ENCODE measurements at places on chromosomes 4 and X.

DNA sequence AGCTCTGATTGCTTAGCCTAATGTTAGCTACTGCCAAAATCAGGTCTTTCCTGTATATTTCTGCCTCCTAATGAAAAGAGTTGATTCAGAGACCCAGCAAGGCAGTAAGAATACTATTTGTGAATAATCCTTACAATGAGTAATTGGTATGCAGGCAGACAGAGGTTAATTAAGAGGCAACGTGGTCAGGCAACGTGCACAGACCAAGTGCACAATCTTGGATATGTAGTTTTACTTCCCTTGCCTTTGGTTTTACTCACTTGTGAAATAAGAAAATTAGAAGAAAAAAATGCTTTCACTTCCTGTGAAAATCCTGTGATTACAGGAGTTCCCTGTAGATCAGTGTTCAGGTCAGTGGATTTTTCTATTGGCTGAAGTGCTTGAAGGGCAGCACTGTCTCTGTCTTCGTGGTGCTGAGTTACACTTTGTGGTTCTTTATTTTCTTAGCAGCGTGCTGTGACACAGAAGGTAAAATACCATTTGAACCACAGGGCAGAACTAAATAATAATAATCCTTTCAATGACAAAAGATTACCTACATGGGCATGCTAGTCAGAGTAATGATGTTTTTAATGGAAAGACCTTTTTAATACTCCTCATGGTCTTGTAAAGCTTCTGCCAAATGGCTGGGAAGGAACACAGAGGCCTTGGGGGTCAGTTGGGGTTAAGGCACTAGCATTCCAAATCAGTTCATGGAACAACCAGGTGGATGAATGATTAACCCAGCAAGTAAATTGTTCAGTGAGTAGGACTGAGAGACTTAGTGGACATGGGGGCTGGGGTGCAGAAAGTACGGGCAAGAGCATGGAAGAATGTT, 430.9 kb downstream of the MAPK10 start:
- DNase-seq: no peak

GRCh38 chr4:122898370-122899150, 23.8 kb downstream of the NUDT6 start:
- no peak for DNase-seq

DNA sequence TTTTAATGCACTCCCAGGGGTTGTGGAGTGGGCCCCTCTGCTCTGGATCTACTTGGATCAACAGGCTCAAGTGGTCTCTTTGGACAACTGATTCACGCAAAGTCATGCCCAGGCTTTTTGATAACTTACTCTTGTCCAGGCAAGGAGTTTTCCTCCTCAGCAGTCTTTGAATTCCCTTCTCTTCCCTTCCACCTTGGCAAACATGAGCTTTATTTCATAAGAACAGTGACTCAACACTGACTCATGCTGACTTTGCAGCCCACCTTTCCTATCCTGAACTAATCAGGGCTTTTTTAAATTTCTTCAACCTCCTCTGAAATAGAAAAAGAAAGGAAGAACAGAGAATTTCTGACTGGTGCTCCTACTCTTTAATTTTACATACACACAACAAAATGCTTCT, 132.1 kb upstream of the LDB2 start:
- DNase-seq: no peak

DNA sequence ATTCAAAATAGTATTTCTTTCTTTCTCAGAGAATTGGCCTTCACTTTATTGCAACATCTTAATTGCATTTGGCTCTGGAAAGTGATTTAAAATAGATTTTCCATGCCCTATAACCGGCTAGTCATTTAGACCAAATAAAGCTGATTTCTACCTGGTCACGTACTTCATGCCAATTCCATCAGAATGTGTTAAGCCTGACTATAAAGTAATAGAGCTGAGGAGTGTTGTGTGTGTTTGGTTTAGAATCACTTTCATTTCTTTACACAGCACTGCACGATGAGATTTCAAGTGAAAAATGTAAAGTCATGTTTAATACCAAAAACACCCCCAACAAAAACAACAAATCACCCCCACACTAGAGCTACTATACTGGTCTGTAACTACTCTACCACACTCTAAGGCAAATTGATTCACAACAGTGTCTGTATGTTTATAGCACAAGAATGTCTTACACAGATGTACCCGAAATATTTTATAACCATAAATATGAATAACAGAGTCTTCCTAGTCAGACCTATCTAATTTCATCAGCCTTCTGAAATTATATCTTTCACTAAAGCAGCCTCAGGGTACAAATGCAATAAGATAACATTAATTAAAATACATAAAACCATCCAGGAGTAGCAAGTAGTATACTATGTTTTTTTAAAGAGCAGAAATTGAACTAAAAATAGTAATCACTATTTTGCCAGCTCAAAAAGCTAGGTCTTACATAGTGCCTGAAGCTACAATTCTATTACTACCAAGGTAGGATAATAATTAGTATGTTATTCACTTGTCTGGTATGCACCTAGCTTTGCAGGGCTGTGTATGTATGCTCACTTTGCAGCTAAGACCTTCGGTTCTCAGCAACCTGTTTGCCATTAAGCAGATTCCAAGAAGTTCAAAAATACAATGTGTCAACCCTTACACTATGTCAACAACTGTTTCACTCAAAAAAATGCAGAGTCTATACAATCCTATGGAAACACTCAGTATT, 28.4 kb downstream of the APBB2 start:
- no peak for DNase-seq

DNA sequence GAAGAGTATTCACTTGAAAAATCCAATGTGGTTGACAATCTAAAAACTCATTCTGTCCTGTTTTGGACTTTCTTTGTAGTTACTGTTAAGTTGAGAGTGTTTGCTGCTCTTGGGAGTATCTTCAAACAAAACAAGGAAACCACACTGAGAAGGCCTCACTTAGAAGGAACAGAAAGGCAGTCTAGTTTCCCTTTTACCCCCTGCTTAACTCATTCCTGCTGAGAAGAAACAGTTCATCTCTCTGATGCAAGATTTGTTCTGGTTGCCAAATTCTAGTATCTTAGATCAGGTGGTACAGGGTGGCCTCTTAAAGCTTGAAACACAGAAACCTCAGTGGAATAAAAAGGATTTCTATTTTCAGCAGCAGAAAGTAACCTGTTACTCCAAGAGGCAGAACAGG, 41.4 kb downstream of the GUCY2F start:
- DNase-seq: no peak

- DNase-seq: no peak
Observed at GRCh38 chrX:25026576-25026975, 10.8 kb upstream of the ARX start.

GRCh38 chr4:41957634-41958033, 22.4 kb downstream of the TMEM33 start:
- DNase-seq: no peak

- no peak for DNase-seq
Observed at GRCh38 chr4:8128100-8128856, 30.3 kb downstream of the ABLIM2 start.

- no peak for DNase-seq
Observed at GRCh38 chr4:104811727-104812126, 317.0 kb upstream of the CXXC4 start.

GRCh38 chr4:83285055-83285407, 433 bp upstream of the COQ2 start:
- no peak for DNase-seq

GRCh38 chr4:173564461-173564860, 34.4 kb upstream of the HAND2 start:
- DNase-seq: no peak

GRCh38 chr4:69991016-69991415, 4.8 kb upstream of the STATH start:
- DNase-seq: no peak

DNA sequence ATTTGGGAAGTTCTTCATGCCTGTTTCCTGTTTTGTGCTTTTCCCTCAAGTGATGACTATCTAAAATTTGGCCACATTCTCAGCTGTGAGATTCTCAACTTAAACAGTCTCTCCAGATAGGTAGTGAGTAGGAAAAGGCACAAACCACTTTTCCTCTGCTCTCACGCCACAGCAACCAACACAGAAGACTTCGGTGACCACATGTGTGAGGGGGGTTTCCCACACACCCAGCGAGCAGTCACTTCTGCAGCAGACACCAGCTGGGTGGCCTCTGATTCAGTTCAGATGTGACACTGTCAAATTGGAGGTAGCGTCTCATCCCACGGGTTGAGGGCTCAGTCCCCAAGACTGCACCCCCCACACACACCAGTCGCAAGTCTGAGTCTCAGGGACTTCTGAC, 25.1 kb upstream of the CLDN34 start:
- peak; percentile 14 for DNase-seq

DNA sequence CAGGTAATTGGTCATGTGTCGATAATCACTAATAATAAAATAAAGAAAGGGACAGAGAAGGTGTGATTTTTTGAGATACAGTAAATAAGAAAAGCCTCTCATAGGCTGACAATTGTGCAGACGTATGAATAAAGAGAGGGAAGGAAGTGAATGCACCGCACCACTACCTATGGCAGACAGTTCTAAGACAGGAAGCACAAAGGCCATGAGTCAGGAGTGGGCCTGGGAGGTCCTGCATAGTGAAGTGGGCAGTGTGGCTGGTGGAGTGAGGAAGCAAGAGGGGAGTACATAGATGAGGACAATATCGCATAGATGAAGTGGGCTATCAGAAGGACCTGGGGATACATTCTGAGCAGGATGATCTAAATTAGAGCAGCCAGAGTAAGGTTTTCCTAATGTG, 75.6 kb downstream of the BMP3 start:
- no peak for DNase-seq

- no peak for DNase-seq
Observed at GRCh38 chr4:158176108-158176507, 3.3 kb upstream of the GASK1B start.

DNA sequence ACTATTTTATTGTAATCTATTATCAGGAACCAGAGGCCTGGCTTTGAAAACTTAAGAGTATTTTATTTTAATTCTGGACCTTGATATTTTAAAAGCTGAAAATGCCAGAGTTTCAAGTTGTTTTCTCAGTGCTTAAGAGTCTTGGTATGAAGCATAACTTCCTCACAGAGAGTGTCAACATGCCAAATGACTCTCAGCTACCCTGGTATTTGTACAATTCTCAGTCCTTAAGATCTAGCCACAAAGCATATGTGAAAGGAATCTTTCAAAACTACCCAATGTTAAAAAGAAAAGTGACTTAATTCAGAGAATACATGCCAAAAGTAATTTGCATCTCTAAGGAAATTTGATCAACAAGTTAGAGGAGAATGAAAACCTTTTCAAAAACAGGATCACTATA, 171.9 kb downstream of the DKK2 start:
- no peak for DNase-seq

DNA sequence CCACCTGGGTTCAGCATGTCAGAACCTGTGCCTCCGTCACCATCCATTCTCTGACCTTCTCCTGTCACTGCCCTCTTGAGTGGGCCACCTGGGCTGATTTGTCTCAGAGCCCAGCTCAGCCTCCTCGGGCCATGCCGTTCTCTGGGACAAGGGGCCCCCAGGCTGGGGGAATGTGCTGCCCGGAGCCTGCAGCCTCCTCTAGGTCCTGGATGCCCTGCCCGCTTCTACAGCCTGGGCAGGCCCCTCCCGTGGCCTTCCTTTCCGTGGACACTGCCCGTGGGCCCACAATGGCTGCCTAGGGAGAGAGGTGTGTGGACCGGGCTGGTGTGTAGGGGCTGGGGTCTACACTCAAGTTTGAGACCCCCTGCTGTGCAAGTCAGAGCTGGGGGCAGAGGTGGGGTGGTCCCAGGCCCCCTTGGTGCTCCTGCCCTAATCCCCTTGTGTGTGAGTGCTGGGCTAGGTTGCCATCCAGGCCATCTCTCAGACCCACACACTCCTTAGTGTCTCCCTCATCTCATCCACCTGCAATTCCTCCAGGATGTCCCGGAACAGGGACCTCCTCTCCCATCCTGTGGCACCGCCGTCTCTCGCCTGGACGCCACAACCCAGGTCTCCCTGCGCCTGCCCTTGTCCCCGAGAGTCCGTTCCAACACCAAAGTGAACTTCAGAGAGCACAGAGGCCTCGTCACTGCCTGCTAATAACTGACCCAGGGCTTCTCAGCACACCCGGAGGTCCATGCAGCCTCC, 12.4 kb downstream of the PSAPL1 start:
- no peak for DNase-seq

DNA sequence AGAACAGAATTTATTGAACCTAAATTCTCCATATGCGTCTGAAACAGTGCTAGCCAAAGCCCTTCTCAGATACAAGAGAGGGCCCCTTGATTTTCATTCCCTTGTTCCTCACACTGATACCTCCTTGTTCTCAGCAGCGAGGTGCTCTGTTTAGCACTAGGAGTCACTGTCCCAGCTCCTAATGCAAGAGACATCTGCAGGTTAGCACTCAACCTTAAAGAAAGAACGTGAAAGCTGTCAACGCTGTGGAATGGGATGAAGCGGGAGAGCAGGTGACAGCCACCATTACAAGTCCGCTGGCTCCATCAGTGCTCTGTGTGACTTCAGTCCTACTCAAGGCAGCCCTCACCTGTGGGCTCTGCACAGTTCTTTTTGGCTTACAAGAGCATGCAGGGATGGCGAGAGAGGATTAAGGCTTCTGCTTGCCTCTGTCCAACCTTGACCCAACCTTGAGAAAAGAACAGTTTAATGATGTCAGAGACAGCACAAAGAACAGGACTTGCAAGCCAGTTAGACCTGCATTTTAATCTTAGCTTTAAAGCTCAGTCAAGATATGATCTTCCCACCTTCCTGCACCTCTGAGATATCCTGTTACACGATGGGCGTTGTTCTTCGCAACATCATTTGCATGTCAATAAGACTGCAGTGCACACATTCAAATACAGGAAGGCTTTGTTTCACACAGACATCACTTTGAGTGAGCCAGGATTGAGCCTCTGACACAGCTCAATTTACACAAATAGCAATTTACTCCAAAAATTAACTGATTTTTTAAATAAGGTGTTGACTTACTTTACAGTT, 95.1 kb downstream of the ARSF start:
- no peak for DNase-seq

DNA sequence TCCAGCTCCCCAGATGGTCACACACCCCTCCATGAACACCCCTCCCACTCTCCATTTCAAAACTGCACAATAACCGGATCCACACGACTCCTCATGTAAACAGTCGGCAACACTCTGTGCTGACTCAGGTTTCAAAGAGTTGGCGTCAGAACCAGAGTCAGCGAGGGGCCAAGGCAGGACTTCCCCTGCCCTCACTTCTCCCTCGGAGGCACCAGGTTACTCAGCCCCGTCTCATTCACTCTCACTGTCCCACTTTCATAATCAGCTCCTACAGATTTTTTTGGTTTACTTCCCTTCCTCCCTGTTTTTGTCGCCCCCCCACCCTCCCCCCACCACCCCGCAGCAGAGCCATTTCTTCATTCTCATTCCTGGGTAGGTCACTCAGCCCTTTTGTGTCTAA, 2.7 kb upstream of the TIMP1 start:
- DNase-seq: no peak

- DNase-seq: no peak
Observed at GRCh38 chrX:3699821-3700381, 13.5 kb downstream of the PRKX start.

- DNase-seq: no peak
Observed at GRCh38 chr4:23932901-23933308, 43.1 kb upstream of the PPARGC1A start.

- no peak for DNase-seq
Observed at GRCh38 chr4:165716472-165716871, 156.6 kb upstream of the TLL1 start.

Data from stimulated activated CD4-positive, alpha-beta T cell treated with anti-CD3 and anti-CD28 coated beads, Interleukin-1b, Interleukin-23, amount 100 ng/mL, for 1 hour (primary cell).